H7 (cell line): ENCODE measurements at places on chromosomes 12 and 14. TPM values are rescaled to one million over a fixed set of nuclear protein-coding genes. Genes with fewer than 3 reads are reported as not detected.

DNA sequence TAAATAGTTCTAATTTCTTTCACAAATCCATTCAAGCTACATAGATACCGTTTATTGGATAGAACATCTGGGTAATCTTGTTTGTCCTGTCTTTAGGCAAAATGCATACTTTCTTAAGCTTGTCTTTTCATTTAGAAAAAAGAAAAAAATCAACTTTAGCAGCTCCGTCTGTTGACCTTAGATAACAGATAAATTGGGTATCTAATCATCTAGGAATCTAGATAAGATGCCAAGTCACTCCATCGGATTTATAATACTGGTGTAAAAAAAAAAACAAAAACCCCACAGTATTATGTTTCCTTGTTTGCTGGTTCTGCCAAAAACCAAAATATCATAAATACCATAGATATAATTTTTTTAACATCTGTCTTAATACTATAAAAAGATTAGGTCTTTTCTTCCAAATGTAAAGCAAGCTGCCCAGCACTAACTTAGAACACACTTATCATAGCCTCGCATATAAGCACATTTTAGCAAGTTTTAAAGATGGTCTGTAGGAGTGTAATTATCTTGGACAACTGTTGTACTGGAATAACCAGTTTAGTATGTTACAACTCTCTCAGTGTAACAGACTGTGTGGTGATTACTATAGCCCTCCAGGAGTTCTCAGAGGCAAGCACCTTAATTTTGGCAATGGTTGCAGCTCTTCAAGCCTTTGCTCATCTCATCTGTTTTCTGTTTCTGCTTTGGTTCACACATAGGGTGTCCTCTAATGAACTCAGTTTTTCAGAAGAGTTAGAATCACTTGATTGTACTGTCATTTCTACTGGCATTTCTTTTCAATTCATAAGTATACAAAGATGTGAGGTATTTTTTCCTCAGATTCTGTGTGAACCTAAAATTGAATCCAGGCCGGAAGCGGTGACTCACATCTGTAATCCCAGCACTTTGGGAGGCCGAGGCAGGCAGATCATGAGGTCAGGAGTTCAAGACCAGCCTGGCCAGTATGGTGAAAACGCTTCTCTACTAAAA, 83.1 kb downstream of the ANO6 start:
- no peak for DNase-seq

DNA sequence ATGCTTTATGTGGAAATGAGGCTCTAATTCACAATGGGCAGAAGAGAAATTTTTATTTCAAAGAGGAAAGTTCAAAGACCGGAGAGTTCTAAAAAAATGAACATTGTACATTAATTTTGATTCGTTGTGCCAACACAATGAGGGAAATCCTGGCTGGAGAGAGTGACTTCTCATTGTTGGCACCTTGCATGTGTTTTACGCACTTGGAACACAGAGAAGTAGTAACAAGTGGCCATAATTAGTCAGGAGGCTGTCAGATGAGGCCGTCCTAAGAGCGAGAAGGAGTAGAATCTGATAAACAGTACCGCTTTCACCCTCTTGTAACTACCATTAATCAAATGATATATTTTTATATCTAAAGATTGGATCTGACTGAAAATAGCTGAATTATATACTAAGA, 6.9 kb downstream of the LMO3 start:
- no peak for DNase-seq

GRCh38 chr14:58107947-58108552, 44.0 kb downstream of the ARMH4 start:
- peak; percentile 46 for DNase-seq

- DNase-seq = no peak
Measured at GRCh38 chr14:89616852-89617341, 199.9 kb upstream of the FOXN3 start.

DNA sequence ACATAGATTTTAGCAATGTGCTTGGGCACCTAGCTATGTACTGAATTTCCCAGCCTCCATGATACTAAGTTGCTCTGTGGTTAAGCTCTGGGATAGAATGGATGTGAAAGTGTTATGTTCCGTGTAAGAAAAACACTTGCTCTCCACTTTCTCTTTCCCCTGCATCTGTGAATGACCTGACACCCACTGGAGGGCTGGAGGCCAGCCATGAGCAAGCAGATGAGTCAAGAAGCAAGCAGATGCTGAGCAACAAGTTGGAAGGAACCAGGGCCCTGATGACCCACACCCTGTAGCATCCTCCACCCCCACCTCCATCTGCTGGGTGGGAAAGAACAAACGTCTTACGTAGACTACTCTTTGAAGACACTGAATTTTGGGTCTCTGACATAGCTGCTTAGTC, 56.6 kb downstream of the EID3 start:
- no peak for DNase-seq

DNA sequence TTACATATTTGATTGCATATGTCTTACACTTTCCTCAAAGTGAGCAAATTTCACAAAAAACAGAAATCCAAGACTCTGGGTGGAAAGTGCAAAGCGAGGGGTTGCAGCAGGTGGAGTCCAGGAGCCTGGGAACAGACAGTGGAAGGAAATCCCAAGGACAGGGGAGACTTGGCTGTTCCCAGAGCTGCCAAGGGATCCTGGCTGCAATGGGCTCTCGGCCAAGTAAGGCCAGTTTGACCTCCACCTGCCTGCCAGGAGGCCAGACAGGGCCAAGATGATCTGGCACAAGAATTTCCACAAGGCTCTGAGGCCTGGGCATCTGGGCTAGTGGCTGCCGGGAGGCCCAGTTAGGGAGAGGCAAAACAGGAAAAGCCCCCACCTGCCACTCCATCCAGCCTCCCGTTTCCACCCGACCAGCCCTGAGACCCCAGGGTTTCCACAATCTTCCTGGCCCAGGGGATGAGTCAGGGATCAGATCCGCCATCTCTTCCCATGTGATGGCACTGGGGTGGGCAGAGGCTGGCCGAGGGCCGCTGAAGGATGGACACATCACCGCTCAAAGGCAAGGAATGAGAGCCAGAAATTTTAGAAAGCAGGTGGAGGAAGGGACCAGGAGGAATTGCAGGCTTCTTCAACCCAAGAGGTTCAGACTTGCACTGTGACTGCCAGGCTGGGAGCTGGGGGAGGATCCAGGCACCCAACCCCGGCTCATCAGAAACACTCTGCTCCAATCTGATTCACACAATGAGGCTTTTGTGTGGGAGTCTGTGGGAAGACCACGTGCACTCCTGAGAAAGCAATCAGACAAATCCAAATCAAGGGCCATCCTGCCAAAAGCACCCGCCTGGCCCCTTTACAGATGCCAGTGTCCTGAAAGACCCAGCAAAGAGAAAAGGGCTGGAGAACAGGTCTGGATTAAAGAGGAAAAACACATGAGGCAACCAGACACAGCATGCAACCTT, 16.3 kb downstream of the SCARB1 start:
- no peak for DNase-seq

GRCh38 chr14:54916101-54916500, 13.5 kb upstream of the GCH1 start:
- DNase-seq = no peak

- DNase-seq = no peak
Measured at GRCh38 chr12:106118381-106119130, 20.2 kb downstream of the NUAK1 start.

GRCh38 chr14:79356040-79356439, 855.3 kb downstream of the DIO2 start:
- peak; percentile 50 for DNase-seq

DNA sequence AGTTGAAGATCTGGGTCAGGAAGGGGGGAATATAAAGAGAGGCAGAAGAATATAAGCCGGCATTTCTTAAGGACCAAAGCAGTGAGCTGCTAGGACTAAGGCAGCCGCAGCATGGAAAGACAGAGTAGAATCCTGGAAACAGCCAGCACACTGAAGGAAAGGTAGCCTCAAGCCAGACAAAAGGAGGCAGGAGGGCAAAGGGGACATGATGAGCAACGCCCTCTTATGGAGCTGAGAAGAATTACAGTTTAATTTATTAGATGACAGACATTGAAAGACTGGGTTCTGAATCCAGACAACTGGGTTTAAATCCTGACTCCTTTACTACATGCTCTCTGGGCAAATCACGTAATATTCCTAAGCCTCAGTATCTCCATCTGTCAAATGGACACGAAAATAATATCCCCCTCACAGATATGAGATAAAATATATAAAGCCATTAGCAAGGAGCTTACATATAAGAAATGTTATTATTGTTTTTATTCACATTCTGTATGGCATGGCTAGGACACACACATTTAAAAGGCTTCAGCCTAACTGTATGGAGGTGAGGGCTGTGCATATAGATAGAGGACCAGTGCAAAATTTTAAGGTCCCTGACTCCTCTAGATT, 8.1 kb upstream of the PCED1B start:
- peak; percentile 60 for DNase-seq

DNA sequence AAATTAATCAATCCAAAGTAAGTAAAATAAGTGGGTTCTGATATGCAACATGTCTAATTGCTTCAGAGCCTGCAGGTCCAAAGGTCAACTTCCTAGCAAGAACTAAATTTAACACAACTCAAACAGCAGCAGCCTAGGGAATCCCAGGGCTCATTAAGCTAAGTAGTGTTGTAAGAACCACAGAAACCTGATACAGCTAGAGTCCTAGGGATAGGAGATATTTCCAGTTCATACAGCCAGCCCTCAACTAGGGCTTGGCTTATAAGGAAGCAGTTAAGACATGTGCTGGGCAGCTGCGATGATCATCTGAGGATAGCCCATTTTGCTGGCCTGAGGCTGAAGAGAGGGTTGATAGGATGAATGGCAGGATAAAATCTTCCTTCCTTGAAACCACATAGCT, at the start of gene OR4Q3:
OR4Q3 (plus strand) TSS at position 316 of the 400 bp plus-strand sequence.
- DNase-seq = no peak

DNA sequence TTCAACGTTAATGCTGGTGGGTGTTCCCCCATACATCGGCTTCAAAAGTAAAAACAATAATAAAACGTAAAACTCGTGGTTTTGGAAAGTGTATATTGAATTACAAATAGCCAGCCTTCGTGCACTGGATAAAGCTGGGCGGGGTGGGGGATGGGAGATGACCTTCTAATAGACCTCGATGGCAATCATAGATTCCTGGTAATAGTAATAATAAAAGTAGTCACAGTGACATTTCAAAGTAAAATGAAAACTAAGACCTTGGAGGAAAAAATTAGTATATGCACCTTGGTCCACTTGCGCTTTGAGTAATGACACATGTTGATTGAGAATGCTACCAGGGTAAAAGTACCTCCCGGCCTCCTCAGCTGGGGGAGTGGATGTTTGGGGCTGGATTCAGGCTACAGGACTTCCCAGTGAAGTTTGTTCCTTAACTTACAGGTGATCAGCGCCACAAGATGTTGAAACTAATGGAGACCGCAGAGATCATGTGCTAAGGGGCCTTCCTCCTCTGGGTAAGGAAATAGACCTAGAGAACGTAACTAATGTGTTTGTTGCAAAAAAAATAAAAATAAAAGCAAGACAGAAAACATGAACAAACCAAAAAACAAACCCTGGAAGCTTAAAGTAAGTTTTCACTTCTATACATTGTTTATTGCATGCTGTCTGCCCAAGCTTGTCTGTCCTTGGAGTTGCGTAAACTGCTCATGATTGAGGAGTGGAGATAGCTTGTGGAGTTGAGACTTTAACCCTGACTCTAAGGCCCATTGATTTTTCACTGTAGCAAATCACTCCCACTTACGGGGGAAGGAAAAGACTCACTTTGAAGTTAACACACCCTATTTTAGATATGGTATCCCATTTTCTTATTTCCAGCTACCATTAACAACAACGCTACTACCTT, 907 bp upstream of the LRIG3 start:
- no peak for DNase-seq

DNA sequence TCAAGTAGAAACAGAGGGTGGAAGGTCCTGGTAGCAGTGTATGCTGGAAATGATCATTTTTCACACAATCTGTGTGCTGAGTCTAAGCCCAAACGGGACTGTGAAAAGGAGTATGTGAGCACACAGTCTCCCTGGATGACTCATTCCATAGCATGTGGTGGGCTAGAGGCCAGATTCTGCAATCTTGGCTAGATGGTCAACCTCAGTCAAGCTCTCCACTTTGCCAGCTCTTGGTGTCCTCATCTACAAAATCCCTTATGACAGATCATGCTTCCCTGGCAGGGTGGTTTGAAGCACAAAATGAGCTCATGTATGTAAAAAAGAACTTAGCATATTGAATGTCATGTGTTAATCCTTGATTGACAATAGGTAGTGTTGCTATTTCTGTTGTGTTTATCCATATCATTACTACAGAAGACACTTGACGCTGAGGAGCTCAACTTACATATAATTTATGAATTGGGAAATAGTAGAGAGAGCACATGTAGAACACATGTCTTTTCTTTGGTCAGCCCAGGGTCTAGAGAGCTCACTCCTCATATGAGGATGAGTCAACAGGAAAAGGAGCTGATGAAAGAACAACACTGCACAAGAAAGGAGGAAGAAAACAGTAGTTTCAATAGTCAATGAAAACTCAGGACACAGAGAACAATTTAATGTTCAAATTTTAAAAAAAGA, 517.5 kb downstream of the BCL11B start:
- DNase-seq = no peak

DNA sequence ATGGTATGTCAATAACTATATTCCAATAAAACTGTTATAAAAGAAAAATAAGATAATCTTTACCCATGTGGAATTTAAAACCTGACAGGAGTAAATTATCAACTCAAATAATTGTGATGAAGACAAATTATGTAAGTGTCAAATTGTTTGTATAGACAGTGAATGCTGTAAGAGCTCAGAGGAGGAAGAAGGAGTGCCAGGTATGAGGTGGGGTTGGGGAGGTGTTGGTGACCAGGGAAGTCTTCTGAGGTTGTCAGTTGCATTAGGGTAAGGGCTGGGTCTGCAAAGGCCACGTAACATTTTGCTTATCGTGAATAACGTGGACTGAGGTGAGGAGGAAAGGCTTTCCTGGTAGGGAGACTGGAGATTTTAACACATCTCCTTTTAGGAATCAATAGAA, 2.5 kb upstream of the MAX start:
- no peak for DNase-seq

CISTR gene
- not detected in 2 replicates for total RNA-seq

MYH6 gene
- total RNA-seq = 0.03 TPM in 1 of 2 replicates, not detected in the other

ATF7IP gene
- 19.5 and 26.2 TPM in 2 replicates for total RNA-seq

PAWR gene
- total RNA-seq = 116 and 140 TPM in 2 replicates

SLC7A8 gene
- 66.7 and 79.1 TPM in 2 replicates for total RNA-seq

RHEBL1 gene
- 5.5 and 7.1 TPM in 2 replicates for total RNA-seq

SIX1 gene
- 0.07 TPM in 1 of 2 replicates, not detected in the other for total RNA-seq

CLEC4D gene
- 0.07 TPM in 1 of 2 replicates, not detected in the other for total RNA-seq

LALBA gene
- not detected in 2 replicates for total RNA-seq

BCL2L14 gene
- 0.33 and 1.9 TPM in 2 replicates for total RNA-seq

LRRC10 gene
- total RNA-seq = not detected in 2 replicates
